ENCODE measurements at places on chromosomes 1 and 21.
A peak's percentile ranks its signal among the peaks of the same experiment; 100 is the strongest.

- no peak for DNase-seq
Observed at GRCh38 chr21:45032977-45033710, 41.2 kb upstream of the ADARB1 start.

DNA sequence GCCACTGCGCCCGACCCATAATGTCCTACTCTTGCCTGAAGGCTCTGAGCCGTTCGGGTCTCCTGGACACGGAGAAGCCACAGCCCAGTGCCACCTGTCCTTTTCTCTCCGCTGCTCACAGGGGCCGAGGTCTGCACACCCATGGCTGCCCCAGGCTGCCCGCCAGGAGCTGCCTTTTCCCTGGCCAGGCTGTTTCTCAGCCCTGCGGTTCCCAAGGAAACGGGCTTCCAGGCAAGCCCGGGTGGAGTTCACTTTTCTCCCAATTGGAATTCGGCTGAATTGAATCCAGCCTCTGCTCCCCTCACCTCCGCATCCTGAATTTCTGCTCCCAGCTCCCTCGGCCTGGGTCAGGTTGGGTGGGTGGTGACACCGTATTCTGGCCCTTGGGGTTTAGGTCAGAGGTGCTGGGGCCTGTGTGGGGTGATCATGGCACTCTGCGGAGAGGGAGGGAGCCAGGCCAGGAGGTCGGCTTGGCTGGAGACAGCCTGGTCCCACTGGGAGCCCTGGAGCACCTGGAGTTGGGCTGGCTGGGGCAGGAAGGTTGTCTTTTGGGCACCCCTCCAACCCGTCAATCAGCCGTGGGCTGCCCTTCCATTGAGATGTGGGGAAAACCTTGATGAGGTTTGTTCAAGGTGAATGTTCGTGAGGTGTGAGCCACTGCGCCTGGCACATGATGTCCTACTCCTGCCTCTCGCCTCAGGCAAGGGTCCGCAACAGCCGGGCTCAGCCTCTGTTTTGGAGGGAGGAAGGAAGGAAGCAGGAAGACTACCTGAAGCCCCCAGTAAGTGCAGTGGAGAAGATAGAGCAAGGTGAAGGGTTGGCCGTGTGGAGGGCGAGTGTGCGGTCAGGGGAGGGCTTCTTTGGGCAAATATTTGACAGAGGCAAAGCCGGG, 25.1 kb downstream of the RRP1 start:
- DNase-seq = no peak

DNA sequence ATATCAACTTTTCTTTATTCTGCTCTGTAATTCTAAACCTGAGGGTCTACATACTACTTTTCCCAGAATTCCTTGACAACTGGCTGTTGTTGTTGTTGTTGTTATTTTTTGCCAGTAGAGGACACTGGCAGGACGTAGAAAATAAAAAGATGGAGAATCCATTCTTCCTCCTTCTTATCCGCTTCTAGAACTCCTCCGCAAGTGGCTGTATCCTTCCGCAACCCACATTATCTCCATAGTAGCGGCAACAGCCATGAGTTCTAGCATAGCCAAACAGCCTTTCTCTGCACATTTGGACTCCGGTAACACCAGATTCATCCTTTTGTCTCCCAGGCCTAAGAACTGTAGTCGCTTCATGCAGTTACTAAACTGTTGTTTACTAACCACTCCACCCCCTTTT, 91.1 kb upstream of the CACHD1 start:
- no peak for DNase-seq

GRCh38 chr1:231934797-231935196, 308.2 kb downstream of the DISC1 start:
- no peak for DNase-seq

GRCh38 chr1:191669629-191670028, 488.6 kb upstream of the RGS18 start:
- no peak for DNase-seq

GRCh38 chr21:26007951-26008498, 162.5 kb downstream of the APP start:
- DNase-seq = peak; percentile 38

DNA sequence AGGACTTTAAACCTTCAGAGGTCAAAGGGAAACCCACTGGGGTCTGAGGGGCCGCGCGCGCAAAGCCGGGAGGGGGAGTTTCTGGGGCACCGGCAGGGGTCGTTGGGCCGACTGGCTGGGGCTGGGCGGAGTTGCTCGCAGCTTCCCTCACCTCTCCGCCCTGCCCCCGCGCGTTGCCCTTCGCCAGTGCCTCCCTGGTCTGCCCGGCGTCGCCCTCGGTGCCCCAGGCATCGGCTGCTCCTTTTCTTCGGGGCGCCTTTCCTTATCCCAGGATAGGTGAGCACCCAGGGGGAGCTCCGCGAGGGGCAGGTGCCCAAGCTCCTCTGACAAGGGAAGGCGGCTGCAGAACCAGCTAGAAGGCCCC, 390 bp upstream of the NGF start:
- no peak for DNase-seq

GRCh38 chr21:24275616-24276015, 1331.7 kb downstream of the MRPL39 start:
- DNase-seq = no peak

GRCh38 chr21:29453511-29453910, 154.8 kb downstream of the BACH1 start:
- no peak for DNase-seq

DNA sequence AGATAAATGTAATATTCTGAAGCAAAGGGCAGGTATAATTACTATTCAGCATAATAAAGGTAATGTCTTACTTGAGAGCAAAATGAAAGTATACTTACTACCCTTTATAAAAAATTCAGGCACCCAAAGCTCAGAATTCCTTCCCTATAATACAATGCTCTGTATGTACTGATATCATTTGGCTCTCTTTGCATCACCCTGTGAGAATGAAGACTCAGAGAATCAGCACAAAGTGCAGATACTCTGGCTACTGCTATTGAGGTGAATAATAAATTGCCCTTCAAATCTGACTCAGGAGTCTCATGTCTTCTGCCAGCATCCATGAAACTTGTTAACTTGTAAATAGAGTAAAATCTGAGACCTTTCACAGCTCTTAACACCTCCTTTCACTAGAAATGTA, 108.5 kb upstream of the KCTD3 start:
- DNase-seq = no peak

DNA sequence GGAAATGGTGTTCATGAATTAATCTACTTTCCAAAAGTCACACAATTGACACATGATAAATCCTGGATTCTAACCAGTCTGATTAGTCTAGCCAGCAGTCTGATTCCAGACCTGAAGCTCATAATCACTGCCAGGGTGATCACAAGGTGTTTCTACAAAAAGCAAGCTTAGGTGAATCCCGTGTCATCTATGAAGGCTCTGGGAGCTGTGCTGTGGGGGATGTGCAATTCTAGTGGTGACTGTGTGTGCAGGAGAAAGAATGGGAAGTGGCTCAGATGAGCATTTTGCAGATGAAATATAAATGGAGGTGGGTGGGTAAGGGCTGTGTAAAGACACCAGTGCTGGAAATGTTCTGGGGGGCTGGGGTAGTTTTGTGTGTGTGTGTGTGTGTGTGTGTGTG, 1.8 kb upstream of the NPPB start:
- DNase-seq = no peak

GRCh38 chr1:158396646-158397045, 2.6 kb downstream of the OR10T2 start:
- DNase-seq = no peak

DNA sequence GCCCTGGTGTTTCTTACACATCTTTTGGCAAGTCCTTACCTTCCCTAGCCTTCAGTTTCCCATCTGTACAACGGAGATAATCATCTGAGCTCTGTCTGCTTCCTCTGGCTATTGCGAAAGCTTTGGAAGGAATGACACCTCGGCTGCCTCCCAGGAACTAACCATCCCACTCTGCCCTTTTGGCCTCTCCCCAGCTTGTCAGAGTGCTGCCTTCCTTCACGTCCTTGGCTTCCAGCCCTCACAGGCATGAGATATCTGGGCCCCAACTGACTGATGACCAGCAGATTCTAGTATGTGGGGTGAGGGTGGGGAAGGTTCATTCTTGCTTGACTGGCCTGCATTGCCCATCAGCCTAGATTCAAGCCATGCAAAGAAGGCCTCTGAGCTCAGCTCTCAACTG, 253.1 kb upstream of the FGGY start:
- peak; percentile 86 for DNase-seq

DNA sequence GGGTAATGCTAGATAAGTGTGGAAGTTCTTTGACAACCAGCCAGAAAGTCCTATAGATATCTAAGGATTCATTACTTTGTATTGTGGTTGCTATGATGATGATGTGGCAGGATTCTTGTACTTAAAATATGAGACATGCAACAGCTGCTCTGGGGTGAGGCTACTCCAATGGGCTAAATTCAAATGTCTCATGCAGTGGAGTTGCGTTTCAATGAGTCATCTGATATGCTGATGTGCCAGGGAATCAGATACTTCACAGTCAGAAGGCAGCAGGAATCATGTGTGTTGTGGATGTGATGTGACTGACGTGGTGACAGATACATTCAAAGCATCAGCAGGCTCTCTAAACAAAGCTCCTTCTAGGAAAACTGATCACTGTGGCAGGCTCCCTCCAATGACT, 66.5 kb downstream of the TSEN15 start:
- peak; percentile 71 for DNase-seq

GRCh38 chr1:21966247-21967000, 10.4 kb upstream of the CELA3B start:
- no peak for DNase-seq

GRCh38 chr1:162028726-162029125, 5.1 kb upstream of the OLFML2B start:
- DNase-seq = no peak

DNA sequence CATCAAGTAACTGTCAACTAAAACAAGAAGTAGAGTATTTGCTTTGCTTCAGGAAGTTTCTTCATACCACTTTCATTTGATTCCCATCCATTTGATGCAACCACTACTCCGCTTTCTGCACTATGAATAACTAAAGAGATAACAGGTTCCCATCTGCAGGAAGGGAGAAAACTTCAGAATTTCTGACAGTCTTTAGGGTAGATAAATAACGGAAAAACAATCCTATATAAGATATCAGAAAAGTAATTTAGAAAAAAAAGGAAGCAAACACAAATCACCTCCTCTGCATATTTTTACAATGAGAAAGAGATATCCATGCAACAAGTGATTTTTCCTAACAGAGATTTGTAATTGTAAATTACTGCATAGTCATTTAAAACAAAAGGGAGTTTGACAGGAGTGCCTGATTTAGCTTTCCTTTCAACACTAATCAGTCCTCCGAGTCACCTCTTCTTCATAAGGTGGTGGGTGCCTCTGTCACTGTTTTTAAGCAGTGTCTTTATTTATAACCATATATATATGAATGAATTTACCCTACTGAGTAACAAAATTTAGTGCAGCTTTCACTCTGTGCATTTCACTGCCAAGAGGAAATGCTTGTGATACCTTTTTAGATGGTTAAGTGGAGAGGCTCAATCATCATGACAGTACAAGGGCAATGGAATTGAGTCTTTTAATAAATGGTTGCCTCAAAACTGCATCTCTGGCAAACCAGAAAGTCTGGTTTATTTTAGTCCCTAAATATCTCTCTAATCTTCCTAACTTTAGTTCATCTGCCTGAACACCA, 1920.4 kb downstream of the MRPL39 start:
- no peak for DNase-seq

GRCh38 chr1:150976879-150977694, 2.5 kb upstream of the CERS2 start:
- DNase-seq = no peak

GRCh38 chr1:202858789-202859414, 30.0 kb downstream of the RABIF start:
- no peak for DNase-seq

DNA sequence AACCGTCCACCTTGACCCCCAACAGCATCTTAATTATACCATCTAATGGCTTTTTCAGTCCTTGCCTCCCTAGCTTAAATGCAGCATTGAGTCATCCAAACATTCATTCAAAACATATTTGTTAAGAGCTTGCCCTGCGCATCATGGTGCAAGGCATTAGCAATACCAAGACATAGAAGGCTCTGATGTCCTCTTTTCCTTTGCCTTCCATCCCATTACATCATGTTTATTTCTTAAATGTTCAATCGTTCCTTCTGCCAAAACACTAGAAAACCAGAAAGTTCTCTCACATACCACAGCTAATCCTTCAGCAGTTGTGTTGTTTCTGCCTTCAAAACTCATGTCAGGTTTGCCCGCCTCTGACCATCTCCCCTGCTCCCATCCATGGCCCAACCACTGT, 29.8 kb upstream of the VTCN1 start:
- DNase-seq = no peak

GRCh38 chr1:234533975-234534876, 55.2 kb upstream of the TARBP1 start:
- peak; percentile 100 for DNase-seq

- no peak for DNase-seq
Observed at GRCh38 chr1:118945489-118945888, 42.7 kb downstream of the TBX15 start.

DNA sequence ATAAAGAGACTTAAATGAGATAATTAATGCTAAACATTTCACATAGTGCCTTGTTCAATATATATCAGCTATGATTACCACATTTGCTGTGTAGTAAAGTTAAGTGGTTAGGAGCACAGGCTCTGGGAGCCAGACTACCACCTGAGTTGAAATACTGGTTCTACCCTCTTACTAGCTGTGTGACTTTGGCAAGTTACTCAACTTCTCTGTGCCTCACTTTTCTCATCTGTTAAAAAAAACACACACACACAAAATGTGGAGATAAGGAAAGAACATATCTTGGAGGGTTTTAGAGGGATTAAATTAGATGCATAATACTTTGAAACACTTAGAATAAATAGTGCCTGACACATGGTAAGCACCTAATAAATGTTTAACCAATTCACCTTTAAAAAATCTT, 51.8 kb upstream of the NRDC start:
- DNase-seq = no peak

GRCh38 chr1:153510984-153511410, 24.8 kb downstream of the S100A6 start:
- DNase-seq = no peak

DNA sequence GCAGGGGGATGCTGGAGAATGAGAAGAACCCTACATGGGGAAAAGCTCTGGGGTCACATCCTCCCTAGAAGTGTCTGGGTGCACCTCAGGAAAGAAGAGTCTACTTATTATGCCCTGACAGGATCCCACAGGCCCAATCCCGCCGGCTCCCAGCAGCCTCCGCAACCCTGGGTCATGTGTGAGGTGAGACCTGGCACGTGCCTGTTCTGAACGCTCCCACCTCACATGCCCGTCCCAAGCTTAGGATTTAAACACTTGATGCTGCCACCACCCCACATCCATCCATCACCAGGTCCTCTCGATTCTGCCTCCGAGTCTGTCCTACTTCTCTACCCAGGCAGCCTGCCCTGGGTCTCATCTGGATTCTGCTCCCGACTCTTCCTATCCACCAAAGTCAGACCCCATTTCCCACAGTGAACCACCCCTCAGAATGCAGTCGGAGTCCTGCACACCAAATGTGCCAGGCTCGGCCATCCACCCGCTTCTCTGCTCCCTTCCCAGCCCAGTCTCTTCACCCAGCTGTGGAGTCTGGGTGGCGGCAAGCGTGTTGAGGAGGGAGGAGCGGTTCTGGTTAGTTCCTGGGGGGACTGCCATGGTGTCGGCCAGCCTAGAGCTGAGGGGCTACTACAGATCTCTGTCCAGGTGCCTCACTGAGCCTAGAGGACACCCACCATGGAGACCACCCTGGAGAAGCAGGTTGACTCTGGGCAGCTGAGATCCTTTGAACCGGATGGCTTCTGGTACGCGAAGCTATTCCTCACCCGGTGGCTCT, 23.9 kb downstream of the SLC2A1 start:
- DNase-seq = no peak

Measured in AG09319 (cell line).